ENCODE measurements at places on chromosomes 16 and 17.
A peak's percentile ranks its signal among the peaks of the same experiment; 100 is the strongest.

DNA sequence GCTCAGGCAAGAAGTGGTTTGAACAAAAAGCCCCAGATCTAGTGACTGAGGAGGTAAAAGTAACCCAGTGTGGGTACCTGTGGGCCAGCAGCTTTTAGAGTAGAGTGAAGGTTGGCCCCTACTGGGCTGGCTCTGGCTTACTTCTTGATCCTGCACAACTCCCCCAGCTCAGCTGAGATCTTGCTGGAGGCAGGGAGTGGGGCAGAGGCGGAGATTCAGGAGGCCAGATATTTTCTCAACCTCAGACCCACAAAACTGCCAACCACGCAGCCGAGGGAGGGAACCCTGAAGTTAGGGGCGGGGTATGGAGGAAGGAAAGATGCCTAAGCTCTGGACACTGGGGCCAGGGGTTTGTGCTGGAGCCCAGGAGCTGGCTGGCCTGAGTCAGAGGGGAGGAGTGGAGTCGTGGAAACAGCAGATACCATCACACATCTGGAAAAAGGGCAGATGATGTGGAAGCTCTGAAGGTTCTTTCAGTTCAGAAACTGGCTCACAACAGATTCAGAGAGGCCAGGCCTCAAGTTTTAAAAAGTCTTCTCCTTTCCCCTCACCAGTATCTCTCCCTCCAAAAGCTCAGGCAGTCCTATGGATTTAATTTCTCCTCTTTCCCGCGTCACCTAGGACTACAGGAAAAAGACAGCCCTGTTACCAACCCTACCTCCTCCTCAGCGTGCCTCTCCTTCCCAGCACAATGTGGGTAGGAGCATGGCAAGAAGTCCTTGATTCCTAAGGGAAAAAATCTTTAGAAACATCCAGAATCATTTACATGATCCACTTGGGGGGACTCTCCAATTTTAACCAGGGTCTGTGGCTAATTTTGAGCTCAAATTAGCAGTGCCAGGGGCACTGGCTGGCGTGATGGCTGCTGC lies 48.1 kb downstream of the MYO18A start:
- no peak for DNase-seq

DNA sequence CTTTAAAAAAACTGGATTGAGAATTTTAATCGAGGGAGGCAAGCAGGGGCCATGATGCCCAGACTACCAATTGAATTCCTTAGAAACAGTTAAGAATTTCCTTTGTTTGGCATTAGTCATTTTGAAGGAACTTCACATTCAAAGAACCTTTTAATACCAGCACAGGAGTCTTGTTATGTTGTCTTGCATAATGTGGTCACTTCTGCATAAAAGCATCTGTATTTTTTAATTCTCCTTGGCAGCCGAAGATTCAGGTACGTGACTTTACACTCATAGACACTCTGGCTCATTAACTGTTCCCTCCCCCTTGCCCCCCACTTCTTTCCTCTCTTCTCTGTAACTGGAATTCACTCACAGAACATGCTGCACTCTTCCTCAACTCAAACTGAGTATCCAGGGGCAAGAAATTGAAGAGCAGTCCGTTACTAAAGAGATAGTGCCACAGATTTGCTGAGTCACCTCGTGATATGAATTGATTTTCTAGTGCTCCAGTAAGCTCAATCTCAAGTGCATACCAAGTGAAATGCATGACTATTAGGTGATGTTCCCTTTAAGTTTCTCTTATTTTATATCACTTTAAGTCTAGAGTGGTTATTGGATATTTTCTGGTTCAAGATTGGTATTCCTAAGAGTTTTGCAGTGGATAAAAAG lies 572.2 kb upstream of the SOX9 start:
- no peak for DNase-seq

- DNase-seq = peak; percentile 9
These were observed 71.9 kb downstream of the AXIN2 start for GRCh38 chr17:65489413-65490155.

- no peak for DNase-seq
These were observed 7.5 kb upstream of the EDC4 start for GRCh38 chr16:67865318-67865717.

DNA sequence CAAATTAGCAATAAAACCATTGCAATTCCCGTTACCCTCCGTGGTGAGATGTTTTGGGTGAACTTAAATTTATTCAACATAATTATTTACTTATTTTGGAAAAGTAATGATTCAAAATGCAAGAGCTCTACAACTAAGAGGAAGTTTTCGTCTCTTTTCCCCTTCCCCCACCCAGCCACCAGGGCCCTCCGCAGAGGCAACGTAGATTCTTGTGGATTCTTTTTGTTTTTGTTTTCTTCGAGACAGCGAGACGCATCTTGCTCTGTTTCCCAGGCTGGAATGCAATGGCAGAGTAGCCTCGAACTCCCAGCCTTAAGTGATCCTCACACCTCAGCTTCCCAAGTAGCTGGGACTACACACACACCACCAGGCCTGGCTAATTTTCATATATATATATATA lies 19.2 kb downstream of the CCDC40 start:
- no peak for DNase-seq

DNA sequence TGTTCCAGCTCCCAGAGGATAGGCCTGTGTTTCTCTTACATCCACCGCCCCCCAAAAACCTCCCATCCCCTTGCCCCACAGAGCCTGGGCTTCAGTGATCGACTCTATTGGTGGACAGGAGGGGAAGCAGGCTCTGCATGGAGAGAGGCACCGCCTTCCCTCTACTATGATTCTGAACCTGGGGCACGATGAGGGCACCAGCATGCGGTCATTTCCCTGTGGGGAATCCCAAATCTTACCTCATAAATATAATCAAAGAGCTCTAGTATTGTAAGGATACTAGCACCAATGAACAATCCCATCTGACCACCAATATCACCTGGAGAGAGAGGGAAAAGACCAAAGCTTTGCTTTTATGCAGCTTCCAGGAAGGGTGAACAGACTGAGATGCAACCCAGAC lies 25.7 kb downstream of the SPACA3 start:
- DNase-seq = no peak

- DNase-seq = no peak
These were observed 116.8 kb downstream of the WSCD1 start for GRCh38 chr17:6186998-6187397.

GRCh38 chr16:65054457-65054856 lies 67.4 kb downstream of the CDH11 start:
- peak; percentile 28 for DNase-seq

DNA sequence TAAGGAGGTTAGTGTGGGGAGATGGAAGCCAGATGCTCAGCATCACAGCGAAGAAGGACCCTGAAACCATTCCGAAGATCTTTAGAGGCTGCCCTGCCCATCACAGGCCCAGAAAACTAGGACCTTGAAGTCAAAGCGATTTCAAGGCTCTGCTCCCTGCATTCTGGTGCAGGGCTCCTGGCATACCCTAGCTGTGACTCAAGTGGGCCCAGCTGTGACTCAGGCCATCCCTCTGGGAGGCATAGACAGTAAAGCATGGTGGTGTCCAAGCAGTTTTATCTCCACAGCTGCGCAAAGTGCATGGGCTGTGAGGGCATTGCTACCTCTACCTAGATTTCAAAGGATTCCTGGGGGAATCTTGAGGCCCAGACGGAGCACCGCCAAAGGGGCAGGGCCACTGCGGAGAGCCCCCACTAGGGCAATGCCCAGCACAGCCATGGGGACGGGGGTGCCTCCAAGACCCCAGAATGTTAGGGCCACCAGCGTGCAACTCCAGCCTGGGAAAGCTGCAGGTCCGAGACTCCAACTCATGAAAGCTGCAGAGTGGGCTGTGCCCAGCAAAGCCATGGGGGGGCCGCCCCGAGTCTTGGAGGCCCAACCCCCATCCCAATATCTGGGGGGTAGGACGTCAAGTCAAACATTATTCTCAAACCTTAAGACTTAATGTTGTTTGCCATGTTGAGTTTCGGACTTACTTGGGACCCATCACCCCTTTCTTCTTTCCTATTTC lies 11.7 kb upstream of the ZNF594 start:
- DNase-seq = no peak

GRCh38 chr17:14813649-14814370 lies 451.3 kb downstream of the PMP22 start:
- DNase-seq = no peak

DNA sequence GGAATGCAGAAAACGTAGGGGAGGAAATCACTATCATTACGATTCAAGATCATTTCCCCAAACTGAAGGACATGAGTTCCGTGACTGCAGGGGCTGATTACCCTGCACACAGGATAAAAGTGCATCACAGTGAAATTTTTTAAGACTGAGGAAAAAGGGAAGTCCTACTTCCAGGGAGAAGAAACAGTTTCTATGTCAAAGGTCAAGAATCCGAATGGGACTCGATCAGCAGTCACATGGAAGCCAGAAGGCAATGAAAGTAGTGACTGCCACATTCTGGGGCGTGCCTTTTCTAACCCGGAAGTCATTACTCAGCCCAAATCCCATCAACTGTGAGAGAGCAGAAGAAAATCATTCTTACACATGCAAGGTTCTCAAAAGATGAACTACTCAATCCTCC lies 12.1 kb downstream of the ZZEF1 start:
- no peak for DNase-seq

DNA sequence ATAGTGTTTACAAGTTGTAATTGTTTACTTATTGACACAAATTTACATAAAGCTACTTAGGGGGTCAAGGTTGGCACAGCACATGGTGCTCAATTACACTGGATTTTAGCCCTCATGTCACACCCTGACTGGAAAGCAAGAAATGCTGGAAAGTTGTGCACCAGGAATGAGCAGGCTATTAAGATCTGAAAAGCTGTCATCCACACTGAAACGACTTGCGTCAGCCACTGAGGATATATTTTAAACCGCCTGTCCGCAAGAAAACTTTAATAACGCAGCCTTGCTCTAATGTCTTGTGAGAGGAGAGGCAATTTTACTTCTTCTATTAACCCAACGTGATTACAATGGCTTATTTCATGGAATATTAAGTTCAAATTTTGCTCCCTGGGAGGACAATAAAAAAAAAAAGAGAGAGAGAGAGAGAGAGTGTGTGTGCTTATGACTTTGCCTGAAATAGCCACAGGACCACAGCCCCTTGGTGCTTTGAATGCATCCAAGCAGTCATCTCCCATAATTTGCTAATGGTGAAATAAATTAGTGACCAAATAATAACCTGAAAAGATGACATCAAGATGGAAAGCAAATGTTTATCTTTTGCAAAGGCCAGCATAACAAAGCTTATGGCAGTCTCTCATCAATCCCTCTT lies 425.4 kb upstream of the PSMD7 start:
- no peak for DNase-seq

DNA sequence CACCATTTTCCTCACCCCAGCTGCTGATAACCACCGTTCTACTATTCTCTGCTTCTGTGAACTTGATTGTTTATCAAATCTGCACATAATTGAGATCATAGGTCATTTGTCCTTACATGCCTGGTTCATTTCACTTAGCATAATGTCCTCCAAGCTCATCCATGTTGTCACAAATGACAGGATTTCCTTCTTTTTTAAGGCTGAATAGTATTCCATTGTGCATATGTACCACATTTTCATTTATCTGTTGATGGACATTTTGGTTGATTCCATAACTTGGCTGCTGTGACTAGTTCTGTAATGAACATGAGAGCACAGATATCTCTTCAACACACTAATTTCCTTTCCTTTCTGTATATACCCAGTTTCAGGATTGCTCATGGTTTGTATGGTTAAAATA lies 225.3 kb upstream of the TBX2 start:
- DNase-seq = no peak

- DNase-seq = no peak
These were observed 221.0 kb downstream of the CCDC182 start for GRCh38 chr17:57523926-57524632.

DNA sequence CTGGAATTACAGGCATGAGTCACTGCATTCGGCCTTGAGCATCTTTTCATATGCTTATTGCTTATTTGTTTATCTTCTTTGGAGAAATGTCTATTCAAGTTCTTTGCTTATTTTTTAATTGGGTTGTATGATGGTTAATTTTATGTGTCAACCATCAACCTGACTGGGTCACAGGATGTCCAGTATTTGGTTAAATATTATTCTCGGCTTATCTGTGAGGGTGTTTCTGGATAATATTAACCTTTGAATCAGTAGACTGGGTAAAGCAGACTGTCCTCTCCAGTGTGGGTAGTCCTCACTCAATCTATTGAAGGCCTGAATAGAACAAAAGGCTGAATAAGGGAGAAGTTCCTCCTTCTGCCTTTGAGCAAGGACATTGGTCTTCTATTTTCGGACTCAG lies 142.0 kb downstream of the SSH2 start:
- no peak for DNase-seq

GRCh38 chr16:65202461-65202860 lies 80.6 kb upstream of the CDH11 start:
- no peak for DNase-seq

- DNase-seq = no peak
These were observed 25.5 kb upstream of the TBX4 start for GRCh38 chr17:61426482-61427304.

- DNase-seq = no peak
These were observed 25.3 kb downstream of the CDH13 start for GRCh38 chr16:82651921-82652601.

DNA sequence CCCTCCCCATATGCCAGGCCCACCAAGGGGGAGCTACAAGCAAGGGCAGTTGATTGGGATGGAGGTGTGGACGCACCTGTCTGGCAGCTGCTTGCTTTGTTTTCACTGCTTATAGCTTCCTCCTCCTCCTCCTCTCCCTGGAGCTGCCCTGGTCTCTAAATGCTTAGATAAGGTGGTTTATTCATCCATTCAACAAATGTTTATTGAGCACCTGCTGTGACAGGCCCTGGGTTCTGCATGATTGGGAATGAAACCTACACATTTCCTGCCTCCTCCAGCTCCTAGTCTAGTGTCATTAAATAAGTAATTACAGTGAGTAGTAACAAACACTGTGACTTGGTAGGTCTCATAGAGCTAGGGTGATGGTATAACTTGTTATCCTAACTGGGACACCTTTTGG lies 17.4 kb upstream of the MAP3K14 start:
- DNase-seq = no peak

- DNase-seq = no peak
These were observed 4.2 kb downstream of the SMPD3 start for GRCh38 chr16:68444056-68444657.

GRCh38 chr17:5045496-5045895 lies 10.3 kb upstream of the SLC52A1 start:
- no peak for DNase-seq

Data from NCI-H446 treated with DMSO at 0.1 percent for 48 hours (cell line).